ENCODE measurements at places on chromosomes 5 and 9. TPM values are rescaled to one million over a fixed set of nuclear protein-coding genes. Genes with fewer than 3 reads are reported as not detected.

GRCh38 chr9:93823245-93824072 lies 131.7 kb downstream of the BARX1 start:
- no peak for DNase-seq

DNA sequence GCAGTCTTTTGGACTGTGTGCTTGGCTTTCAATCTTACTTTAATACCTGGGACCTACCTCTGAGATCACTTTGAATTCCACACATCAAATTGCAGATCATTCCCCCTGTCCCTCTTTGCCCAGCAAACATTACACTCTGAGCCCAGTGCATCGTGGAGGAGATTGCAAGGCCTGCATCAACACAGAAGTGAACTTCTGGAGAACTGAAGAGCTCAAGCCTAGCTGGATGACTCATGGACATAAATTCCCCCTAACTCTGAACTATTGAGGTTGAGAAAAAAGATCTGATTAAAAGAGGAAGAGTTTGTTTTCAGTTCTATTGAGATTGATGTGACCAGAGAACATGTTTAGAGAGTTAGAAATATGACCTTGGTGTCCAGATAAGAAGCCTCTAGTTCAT lies 316.0 kb upstream of the DMAC1 start:
- no peak for DNase-seq

DNA sequence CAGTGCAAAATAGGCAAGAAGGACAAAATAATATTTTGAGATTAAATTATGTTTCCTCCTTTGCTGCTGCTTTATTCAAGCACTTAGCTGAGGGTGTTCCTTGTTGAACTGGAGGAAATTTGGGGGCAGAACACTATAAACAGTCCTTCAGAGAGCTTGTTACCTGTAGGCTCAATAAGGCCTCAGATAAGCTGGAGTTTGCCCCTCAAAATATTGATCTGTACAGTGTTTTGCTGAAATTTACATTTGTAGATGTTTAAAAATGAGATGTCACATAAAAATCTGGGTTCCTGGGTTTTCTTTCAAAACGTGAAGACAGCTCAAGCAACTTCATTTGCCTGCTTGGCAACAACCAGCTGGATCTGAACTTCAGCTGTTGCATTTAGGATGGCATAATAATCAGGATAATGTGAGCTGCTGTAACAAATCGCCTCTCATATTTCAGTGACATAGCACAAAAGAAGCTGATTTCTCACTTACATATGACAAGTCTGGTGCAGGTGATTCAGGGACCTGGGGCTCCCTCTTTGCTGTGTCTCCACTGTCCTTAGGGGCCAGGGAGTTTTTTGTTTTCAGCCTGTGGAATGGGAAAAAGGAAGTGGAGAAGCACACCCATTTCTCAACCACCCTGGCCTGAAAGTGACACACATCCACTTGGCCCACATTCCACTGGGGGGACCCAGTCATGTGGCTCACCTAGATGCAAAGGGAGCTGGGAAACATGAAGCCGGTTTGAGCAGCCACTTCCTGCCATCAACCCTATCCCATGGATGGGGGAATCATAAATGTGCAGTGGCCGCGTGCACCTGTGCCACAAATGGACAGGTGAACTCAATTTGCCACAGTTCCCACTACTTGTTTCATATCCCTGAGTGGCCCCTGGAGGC lies 2.4 kb upstream of the PSAT1 start:
- DNase-seq = no peak

DNA sequence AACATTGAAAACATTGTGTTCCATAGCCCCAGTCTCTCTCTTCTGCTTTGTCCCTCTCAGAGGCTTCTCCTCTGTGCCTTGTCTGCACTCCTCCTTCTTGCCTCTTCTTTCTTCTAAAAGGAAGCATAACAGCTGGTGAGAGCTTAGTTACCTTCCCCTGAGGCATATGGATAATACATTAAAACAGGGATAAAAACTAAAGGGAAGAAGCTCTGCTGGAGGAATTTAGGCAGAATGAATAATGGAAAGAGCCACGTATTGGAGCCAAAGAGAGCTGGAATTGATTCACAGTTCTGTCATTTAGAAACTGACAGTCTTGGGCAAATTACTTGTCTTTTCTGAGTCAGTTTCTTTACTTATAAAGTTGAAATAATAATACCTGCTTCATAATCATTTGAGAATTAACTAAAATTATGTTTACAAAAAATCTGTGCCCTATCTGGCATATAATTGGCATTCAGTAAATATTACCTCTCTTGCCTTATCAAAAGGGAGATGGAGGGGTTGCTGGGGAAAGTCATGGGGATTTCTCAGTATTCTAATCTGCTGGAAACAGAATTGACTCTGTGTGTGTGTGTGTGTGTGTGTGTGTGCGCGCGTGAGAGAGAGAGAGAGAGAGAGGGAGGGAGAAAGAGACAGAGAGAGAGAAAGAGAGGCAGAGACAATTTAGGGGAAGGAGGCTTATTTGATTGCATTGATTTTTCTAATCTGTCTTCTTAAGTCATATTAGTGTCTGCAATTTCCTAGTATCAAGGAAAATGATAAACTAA lies 20.2 kb downstream of the ZNF474 start:
- no peak for DNase-seq

- no peak for DNase-seq
These were observed 20.1 kb upstream of the LTC4S start for GRCh38 chr5:179773686-179774040.

DNA sequence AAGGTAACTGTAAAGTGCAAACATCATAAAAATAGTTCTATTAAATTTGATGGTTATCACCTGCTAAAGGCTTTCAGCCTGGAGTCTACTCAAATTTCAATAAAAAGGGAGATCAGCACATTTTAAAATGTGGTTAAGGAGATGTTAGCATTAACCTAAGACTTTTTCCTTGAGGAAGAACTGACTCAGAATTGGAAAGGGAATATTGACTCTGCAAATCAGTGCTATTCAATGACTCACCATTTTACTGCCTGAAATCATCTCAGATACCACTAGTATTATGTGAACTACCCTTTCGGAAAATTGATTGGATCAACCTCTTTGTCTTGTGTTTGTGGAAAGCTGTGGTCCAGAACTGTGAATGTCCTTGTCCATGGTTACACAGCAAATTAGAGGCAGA lies 113.3 kb downstream of the ADRB2 start:
- DNase-seq = no peak

- DNase-seq = no peak
These were observed 15.3 kb upstream of the FIBCD1 start for GRCh38 chr9:130954317-130954716.

FBP2 gene
- 8.0 TPM for total RNA-seq

CXCL14 gene
- 17.0 TPM for total RNA-seq

MAML1 gene
- total RNA-seq = 17.2 TPM

PKN3 gene
- 5.5 TPM for total RNA-seq
